Cardiac muscle cell (in vitro differentiated cells and primary cell): ENCODE measurements at places on chromosomes 2 and 18. TPM values are rescaled to one million over a fixed set of nuclear protein-coding genes. Genes with fewer than 3 reads are reported as not detected.
A peak's percentile ranks its signal among the peaks of the same experiment; 100 is the strongest.

The KIF3C gene
- total RNA-seq = 5.6 and 6.3 TPM in 2 replicates

DNA sequence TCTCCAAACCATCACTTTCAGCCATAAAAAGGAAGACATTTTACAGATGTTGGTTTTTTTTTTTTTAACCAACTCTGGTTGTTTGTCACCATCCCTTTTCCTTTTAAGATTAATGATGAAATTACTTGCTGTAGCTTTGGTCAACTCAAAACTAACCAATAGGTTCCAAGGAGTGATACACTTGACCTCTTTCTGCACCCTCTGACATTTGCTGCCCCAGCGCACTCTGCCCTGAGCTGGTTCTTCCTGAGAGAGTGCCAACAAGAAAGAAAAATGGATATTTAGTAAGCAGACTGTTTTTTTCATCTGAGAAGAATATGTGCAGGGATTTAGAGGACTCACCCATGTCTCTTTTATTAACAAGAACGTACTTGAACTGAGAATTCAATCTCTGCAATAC is 520.0 kb downstream of the TXNL1 start:
- no peak for DNase-seq

GRCh38 chr18:35876243-35876642 is 96.2 kb upstream of the RMP24 start:
- no peak for DNase-seq

The CTDSP1 gene
- total RNA-seq = 147 and 179 TPM in 2 replicates

- no peak for DNase-seq
Measured at GRCh38 chr2:177015356-177015923, 197.2 kb upstream of the HNRNPA3 start.

The FOXI3 gene
- not detected in 2 replicates for total RNA-seq

The TRIM43 gene
- not detected in 2 replicates for total RNA-seq

GRCh38 chr2:2148776-2149175 is 182.3 kb downstream of the MYT1L start:
- no peak for DNase-seq

The GKN2 gene
- total RNA-seq = not detected in 2 replicates

The SIX3 gene
- total RNA-seq = not detected in 2 replicates

DNA sequence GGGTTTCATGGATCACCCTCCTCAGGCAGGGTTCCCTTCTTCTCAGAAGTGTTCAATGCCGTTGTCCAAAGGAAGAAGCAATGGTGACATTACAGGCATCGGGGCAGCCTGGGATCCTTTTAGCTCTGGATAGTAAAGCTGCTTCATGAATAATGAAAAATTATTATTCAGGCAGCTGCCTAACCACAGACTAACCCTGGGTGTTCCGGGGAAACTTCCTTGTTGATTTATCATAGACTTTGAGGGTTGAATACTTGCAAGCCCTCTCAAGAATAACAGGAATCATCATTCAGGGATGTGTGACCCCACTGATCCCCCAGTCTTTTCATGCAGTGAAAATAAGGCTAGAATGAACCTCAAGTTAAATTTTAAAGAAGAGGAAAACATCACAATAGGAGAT is 419.4 kb downstream of the MEIS1 start:
- no peak for DNase-seq

- peak; percentile 13 for DNase-seq
Measured at GRCh38 chr2:188527581-188527993, 235.9 kb downstream of the GULP1 start.

DNA sequence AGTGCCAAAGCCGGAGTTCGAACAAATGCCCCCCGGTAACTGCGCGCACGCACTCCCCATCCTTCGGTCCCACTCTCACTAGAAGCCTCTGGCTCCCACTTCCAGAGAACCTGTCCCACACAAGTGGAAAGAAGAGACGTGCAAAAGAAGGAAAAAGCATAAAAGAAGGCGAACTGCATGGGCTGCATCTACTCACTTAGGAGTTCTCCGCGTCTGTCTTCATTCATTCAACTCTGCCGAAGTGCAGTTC is 312 bp downstream of the NR4A2 start:
- DNase-seq = no peak

DNA sequence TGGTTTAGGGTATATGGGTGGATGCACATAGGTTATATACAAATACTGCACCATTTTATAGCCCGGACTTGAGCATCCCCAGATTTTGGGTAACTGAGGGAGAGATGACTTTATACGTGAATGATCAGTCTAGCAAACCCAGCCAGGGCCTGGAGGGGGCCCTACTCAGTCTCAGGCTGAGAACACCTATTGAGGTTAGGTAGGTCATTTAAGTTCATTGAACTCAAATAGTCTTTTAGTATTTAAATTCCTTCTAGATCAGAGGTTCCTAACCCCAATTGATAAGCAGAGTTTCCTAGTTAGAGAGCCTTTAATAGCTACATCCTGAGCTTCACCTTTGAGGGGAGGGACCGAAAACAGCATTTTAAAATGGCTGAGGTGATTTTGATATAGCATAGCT is 487.0 kb downstream of the DCC start:
- no peak for DNase-seq

- DNase-seq = no peak
Measured at GRCh38 chr18:22844190-22844589, 88.9 kb upstream of the RBBP8 start.

DNA sequence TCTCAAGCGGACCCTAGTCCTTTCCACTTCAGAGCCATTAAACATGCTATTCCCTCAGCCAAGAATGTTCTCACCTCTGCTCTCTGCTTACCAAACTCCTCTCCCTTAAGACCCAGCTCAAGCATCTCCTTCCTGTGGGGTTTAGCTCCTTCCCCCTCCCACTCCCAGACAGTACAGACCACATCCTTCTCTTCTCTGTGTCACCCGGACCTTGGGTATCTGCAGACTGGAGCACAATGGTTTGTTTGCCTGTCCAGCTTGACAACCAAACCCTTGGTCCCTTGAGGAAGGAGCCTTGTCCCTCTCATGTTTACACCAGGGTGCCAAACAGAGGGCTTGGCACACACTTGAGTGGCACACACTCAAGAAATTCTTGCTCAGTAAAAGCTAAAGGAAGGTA is 4.1 kb upstream of the CD8A start:
- no peak for DNase-seq

GRCh38 chr2:2503864-2504418 is 172.9 kb upstream of the MYT1L start:
- no peak for DNase-seq

GRCh38 chr18:59604877-59605276 is 92.3 kb downstream of the CCBE1 start:
- no peak for DNase-seq

The DPYSL5 gene
- total RNA-seq = 4.1 and 4.5 TPM in 2 replicates

- DNase-seq = no peak
Measured at GRCh38 chr2:42558827-42559226, 9.6 kb upstream of the MTA3 start.

The CCDC195 gene
- total RNA-seq = not detected in 2 replicates

DNA sequence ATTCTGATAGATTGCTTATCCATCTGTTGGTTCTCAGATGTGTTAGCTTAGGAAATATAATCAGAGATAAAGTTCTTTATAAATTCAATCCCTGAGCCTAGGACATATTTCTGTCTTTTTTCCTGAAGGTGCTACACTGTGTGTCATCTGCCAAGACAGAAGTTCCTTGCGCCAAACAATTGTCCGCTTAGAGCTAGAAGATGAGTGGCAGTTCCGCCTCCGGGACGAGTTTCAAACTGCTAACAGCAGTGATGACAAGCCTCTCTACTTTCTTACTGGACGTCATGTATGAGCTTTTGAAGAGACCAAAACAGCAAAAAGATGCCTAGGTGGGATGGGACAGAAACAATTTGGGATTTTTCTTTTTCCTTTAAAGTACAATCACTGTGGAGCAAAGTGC is 78.0 kb downstream of the ESCO1 start:
- DNase-seq = no peak

DNA sequence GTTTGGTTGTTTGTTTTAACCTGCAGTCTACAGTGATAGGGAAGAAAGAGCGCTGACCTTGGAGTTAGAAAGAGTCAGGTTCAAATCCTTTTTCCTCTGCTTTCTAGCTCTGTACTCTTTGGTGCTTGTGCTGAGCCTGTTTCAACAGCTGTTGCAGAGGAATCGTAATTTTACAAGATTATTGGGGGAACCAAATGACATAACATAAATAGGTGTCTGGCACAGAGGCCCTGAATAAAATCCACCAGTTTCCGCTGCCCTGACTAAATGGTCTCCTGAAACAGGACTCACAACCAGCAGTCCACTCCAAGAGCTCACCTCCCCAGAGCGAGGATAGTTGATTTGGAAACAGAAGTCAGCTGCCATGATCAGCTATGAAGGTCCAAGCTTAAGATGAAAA is 125.0 kb upstream of the CDC42EP3 start:
- DNase-seq = no peak

DNA sequence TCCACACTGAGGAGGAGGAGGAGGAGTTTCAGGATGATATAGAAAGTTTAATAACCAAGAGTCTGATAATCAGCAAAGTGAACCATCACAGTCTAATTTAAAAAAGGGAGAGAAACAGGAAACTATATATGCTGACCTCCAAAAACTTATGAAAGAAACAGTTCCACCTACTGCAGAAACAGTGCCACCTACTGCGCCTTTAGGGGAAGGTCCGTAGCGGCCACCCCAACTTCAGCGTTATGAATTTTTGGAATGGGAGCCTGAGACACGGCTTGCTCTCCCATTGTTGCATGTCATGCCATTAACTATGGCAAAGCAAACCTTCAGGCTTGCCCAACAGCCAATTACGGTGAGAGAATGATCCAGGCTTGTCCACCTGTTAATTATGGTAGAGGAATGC is 1719.2 kb upstream of the LRRTM1 start:
- DNase-seq = peak; percentile 26

DNA sequence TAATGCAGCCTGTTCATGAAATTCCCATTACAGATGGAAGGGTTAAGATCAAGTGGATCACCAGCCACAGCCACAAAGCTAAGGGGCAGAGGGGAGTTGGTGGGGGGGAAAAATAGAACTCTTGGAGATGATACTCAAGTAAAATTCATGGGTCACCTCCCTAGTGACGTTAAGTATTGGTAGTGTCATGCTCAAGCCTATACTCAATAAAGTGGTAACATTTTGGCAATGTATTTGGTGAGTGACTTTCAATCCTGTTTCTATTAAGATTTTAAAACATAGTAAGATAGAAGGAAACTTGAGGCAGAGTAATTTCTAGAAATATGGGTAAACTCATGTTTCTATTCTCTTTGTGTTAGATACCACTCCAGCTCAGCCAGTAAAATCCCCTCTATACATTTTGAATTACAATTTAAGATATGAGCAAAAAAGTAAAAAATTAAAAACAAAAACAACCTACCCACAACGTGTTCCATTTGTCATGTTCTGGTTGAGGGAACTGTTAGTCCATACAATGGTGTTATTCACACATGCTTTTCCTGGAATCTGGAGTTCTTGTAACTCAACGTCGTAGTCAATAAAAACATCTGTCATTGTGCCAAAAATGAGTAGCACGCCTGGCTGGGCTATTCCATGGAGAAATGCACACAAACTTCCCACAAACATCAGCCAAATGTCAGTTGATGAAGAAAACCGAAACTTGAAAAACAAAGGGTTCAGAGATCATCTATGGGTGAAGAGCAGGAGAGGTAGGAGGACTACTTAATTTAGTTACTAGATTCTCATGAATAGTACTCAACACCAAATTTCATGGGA is 18.1 kb downstream of the ABCB11 start:
- DNase-seq = peak; percentile 76

The PAIP2B gene
- 13.0 and 15.1 TPM in 2 replicates for total RNA-seq

The RAB27B gene
- 0.09 and 0.14 TPM in 2 replicates for total RNA-seq

The C2orf80 gene
- total RNA-seq = not detected in 2 replicates

The ANKRD23 gene
- 4.8 and 11.0 TPM in 2 replicates for total RNA-seq

- DNase-seq = no peak
Measured at GRCh38 chr2:184923751-184924150, 325.4 kb downstream of the ZNF804A start.

DNA sequence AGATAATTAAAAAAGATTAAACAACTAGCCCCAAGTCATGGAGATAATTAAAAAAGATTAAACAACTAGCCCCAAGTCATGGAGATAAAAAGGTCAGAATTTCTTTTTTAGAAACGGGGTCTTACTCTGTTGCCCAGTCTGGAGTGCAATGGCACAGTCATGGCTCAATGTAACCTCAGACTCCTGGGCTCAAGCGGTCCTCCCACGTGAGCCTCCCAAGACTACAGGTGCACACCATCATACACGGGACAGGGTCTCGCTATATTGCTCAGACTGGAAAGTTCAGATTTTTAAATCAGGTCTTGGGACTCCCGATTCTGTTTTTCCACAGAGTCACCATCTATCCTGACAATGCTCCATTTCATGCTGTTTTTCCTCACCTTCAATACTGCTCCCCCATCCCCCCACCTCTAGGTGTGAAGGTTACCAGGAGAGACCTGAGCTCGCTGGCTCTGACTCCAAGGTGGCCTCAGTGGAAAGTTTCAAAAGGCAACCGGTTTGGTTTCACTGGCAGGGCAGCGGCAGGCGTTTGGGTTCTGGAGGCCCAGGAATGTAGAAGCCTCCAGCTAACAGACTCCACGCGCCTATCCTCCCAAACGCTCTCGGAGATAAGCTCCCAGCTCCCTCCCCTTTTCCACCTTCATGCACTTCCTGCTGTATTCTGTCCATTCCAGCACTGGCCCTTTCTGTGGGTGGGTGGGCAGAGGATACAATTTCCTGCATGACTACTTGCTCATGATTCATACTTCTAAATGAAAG is 2.9 kb upstream of the SEMA4C start:
- peak; percentile 74 for DNase-seq

- DNase-seq = no peak
Measured at GRCh38 chr2:6421138-6421730, 444.5 kb downstream of the CMPK2 start.

The KYNU gene
- total RNA-seq = 0.21 and 0.24 TPM in 2 replicates

DNA sequence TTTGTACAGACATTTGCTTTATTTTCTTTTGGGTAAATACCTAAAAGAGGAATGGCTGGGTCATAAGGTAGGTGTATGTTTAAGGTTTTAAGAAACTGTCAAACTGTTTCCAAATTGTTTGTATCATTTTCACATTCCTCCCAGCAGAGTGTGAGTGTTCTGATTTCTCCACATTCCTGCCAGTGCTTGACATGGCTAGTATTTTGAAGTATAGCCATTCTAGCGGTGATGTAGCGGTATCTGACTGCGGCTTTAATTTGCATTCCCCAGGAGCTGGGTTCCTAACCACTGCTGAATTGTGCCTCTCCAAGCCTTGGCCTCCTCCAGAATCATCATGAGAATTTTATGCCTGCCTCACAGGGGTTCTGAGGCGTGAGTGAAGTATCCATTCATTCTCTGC is 61.8 kb upstream of the ARL4C start:
- DNase-seq = peak; percentile 28

DNA sequence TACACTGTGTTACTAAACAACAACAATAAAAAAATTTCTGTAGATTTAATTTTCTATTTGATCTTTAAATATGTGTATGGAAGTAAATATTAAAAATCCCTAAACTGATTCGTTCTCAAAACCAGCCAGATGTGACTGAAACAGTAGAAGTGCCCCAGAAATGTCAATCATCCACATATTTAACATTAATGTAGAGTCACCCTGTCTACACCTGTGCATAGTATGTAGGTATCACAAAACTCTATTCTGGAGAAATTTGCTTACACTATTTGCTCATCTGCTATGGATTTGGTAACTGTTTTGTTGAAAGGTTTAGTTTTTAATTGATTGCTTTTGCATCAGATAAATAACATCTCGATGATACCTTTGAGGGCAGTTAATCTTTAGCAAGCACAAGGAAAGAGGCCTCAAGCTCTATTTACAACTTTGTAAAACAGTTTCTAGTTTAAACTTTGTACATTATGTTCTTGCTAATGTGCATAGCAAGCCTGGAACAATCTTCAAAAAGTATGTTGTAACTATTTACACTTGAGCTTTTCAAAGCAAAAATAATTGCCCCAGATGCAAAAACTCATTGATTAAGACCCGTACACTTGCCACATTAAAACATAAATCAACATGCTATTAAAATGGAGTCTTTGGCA is 76.8 kb downstream of the PPP1R1C start:
- no peak for DNase-seq

The ZNF521 gene
- 152 and 442 TPM in 2 replicates for total RNA-seq

The RUFY4 gene
- not detected in 2 replicates for total RNA-seq
